ENCODE measurements at places on chromosomes 3 and 15.
A peak's percentile ranks its signal among the peaks of the same experiment; 100 is the strongest.

DNA sequence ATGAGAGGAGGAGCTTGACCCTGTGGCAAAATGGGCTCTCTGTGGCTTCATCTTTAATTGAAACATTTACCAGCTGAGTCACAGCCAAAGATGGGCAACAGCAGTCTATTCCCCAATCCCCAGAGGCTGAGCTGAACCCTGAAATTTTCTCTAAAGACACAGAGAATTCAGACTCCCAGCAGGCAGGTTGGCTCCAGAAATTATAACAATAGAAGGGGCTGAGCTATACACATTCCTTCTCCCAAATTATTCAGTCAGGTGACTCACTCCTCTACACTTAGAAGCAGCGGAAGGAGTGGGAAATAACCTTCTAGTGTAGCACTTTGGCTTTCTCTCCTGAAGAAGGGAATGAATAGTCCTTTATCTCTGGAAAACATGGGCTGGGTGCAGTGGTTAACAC lies 264.3 kb upstream of the ARHGEF26 start:
- peak; percentile 15 for DNase-seq

DNA sequence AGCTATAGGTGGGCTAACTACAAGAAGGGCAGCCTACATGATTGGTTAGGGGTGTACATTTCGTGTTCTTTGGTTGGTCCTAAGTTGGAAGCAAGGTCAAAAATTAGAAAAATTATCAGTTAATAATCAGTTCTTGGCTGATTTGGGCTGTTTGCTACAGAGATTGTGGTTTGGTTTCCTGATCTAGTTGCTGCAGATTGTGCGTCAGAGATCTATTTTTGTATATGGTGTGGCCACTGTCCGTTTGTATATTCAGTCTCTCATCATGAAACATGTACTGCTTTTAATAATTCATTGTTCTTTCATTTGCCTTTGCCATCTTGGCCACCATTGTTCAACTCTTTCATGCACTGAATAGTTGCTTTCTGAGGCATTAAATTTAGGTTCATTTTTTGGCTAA lies 80.9 kb downstream of the LRRC3B start:
- DNase-seq = no peak

DNA sequence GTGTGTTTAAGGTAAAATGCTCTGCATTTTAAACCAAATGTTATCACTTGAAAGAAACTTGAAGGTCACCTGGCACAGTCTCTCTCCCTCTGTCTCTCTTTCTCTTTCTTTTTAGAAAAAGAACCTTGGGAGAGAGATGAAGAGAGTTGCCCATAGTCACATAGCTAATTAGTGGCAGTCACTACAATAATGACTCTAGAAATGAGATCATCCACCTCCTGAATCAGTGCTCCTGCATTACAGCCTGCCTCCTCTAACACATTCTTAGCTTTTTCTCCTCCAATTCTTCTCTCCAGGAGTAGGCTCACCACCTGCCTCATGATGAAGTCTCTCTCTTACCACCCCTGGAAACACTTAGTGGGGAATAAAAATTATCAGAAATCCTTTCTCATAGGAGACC lies 2.5 kb downstream of the MYH15 start:
- DNase-seq = no peak

GRCh38 chr3:5616873-5617272 lies 429.4 kb downstream of the EDEM1 start:
- no peak for DNase-seq
